Sigmoid colon (tissue), 7 donors: ENCODE measurements at places on chromosomes 11 and 22. TPM values are rescaled to one million over a fixed set of nuclear protein-coding genes. Genes with fewer than 3 reads are reported as not detected.

OR5A1 gene
- not detected for total RNA-seq

BCO2 gene
- total RNA-seq = 16.9 TPM

GGTLC2 gene
- not detected for total RNA-seq

CXCR5 gene
- not detected for total RNA-seq

TRIM34 gene
- 4.9 TPM for total RNA-seq

ACR gene
- not detected for total RNA-seq

VSIG10L2 gene
- 0.68 TPM for total RNA-seq

- no peak for DNase-seq
- H3K36me3 ChIP-seq = peaks cover 1% of the 10 kb centered on the region
- peaks cover 14% of the 10 kb centered on the region for H3K4me1 ChIP-seq
- peak overlapping the region; percentile 83 for H3K27ac ChIP-seq
- H3K4me3 ChIP-seq = no peak overlapping the region
Observed at GRCh38 chr22:23147617-23148387, 2.5 kb downstream of the RAB36 start.

DNA sequence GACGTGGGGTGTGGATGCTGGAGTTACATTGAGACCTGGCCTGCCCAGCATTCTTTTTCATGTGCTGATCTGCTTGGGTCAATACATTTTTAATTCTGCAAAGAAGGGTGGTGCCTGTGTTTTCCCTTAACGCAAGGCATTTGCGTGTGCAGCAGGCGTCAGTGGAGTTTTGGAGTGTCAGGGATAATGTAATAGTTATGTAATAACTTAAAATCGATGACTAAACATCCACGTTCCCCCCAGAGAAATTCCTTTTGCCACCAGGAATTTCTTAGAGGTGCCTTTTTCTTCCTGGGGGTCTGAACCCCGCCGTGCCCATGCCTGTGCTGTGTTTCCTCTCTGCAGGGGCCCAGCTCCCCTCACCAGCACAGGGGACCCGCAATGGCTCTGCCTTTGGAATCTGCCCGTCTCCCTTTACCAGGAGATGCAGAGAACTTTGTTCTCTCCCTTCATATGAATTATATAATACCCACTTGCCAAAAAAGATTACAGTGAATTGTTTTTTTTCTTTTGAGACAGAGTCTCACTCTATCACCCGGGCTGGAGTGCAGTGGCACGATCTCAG, 62.6 kb downstream of the TBC1D22A start:
- no peak for DNase-seq
- no peak overlapping the region for H3K4me3 ChIP-seq
- peaks cover 23% of the 10 kb centered on the region for H3K4me1 ChIP-seq
- H3K36me3 ChIP-seq = no peaks in the 10 kb centered on the region
- no peaks in the 10 kb centered on the region for H3K27me3 ChIP-seq

- H3K4me1 ChIP-seq = no peaks in the 10 kb centered on the region
- H3K27me3 ChIP-seq = no peaks in the 10 kb centered on the region
- no peak overlapping the region for H3K27ac ChIP-seq
- no peaks in the 10 kb centered on the region for H3K36me3 ChIP-seq
- DNase-seq = no peak
- no peak overlapping the region for H3K4me3 ChIP-seq
Observed at GRCh38 chr11:58647141-58647699, 24.8 kb downstream of the CNTF start.

DNA sequence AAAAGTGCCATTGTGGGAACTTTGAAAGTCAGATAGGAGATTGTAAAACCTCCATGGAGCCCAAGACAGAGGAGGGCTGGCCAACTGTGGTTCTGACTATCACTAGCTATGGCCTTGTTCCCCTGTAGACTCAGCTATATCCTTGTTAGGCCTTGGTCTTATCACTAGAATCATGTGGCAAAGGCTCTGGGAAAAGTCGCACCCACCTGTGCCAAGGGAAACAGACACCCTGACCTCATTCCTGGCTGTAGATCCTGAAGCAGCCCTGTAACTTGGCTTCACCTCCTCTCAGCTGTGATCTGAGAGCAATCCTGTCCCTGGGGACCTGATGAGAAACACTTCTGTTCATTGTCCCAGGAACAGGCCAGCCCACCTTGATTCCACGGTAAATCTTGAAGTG, 566.2 kb downstream of the TMEM135 start:
- no peaks in the 10 kb centered on the region for H3K27me3 ChIP-seq
- H3K4me3 ChIP-seq = no peak overlapping the region
- DNase-seq = no peak
- H3K36me3 ChIP-seq = no peaks in the 10 kb centered on the region
- H3K4me1 ChIP-seq = no peaks in the 10 kb centered on the region
- no peak overlapping the region for H3K27ac ChIP-seq

DNA sequence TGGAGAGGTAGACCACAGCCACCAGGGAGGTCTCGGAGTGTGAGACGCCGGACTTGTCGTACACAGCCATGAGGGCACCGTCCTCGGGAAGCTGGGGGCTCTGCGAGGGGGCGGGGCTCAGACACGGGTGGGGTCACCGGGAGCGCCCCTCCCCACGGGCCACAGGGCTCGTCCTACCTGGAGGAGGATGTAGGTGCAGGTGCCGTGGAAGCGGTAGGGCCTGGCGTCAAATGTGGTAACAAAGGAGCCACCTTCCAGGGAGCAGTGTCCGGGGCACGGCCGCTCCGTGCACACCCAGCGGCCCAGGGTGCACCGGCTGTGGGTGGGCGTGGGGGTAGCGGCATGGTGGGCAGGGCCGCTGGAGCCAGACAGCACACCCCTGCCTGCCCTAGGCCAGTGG, 7.5 kb downstream of the MUC6 start:
- H3K4me1 ChIP-seq = no peaks in the 10 kb centered on the region
- DNase-seq = no peak
- no peak overlapping the region for H3K27ac ChIP-seq

DNA sequence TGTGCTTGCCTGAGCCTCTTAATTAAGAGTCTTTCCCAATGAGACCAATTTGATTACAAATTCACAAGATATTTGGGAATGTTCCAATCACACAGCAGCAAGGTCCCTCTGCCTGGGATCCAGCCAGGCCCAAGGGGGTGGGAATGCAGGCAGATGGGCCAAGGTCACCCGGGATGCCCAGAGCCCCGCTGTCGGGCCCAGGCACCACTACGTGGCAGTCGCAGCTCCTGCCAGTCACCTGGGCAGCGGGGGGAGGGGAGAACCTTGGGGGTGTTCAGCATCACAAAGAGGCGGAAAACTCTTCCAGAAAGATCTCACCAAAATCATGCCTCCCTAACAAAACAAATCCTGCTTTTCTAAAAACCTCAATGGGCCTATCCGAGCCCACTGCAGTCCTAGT, 30.9 kb downstream of the PPM1F start:
- H3K27me3 ChIP-seq = no peaks in the 10 kb centered on the region
- no peak overlapping the region for H3K4me3 ChIP-seq
- no peaks in the 10 kb centered on the region for H3K4me1 ChIP-seq
- no peak for DNase-seq
- no peak overlapping the region for H3K27ac ChIP-seq

- no peaks in the 10 kb centered on the region for H3K36me3 ChIP-seq
- no peak overlapping the region for H3K4me3 ChIP-seq
- no peak overlapping the region for H3K27ac ChIP-seq
Observed at GRCh38 chr11:13287036-13287435, 9.4 kb downstream of the BMAL1 start.

DNA sequence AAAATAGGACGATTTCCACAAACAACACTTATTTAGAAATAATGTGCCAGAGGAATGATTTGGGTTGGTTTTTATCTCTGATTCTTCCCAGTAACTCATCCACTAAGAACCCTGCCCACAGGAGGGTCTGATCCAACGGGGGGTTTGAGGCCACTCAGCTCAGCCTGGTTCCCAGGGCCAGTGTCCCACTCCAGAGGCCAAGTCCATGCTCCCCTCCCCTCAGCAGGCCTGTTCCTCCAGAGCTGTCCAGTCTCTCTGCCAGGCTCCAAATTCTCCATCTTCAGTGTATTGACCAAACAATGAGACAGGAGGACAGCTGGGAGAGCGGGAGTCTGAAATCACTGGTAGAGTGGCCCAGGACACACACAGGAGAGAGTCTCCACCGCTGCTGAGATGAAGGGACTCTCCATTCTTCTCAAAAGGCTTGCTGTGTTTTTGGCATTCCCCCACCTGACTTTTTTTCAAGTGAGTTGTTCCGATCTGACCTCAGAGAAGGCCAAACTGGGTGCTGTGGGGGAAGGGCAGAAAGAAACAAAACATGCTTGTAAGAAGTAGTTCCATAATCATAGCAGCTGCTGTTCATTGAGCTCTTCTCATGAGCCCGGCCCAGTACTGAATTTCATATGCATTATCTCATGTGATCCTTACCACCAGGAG, 17.6 kb upstream of the SCN2B start:
- no peaks in the 10 kb centered on the region for H3K27me3 ChIP-seq
- no peak overlapping the region for H3K4me3 ChIP-seq
- no peak for DNase-seq
- peak overlapping the region; percentile 67 for H3K27ac ChIP-seq

DNA sequence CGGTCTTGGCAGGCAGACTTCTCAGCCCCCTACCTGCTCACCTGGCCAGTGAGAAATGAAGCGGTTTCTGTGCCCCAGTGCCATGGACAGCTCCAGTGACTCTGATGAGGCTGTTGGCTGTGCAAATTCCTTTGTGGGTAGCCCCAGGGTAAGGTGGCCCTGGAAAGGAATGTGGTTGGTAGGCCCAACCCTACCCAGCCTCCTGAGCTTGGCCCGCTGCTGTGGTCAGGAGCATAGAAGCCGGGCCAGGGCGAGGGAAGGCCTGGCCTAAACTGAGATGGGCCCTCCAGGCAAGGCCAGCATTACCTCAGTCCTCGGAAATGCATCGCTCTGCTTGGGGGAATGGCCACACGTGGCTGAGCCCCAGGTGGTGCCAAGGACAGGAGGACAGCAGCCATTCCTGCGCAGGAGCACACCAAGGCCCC, 16.9 kb downstream of the DAGLA start:
- no peak for DNase-seq
- H3K27me3 ChIP-seq = no peaks in the 10 kb centered on the region
- H3K4me1 ChIP-seq = peaks cover 86% of the 10 kb centered on the region

- H3K4me1 ChIP-seq = no peaks in the 10 kb centered on the region
- no peak for DNase-seq
- no peaks in the 10 kb centered on the region for H3K36me3 ChIP-seq
- no peak overlapping the region for H3K4me3 ChIP-seq
- no peak overlapping the region for H3K27ac ChIP-seq
- no peaks in the 10 kb centered on the region for H3K27me3 ChIP-seq
Observed at GRCh38 chr11:29214833-29215232, 802.0 kb downstream of the KCNA4 start.

DNA sequence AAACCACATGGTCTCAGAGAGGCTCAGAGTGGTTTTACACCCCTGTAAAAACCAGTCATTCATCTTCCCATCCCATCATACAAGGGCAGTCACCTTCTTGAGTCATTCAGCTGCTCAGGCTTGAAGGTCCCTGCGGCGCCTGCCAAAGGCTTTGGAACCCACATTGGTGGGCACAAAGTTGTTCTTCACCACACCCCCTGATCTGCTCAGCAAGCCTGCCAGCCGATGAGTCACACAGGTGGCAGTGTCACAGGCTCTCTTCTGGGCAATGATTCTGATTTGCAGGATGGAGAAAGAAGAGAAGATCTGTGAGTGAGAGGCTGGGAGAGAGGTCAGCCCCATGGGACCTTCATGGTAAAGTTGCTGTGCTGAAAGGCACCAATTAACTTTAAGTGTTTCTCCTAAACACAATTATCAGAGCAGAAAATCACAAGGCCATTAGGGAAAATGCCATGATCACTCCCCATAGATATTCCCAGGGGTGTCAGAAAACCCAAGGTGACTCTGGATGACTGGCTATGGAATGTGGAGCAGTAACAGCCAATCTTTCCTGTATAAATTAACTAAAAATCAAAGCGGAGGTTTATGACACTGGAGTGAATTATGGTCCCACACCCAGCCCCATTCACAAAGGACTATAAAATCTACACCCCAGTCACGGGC, 4.4 kb downstream of the CALCA start:
- peaks cover 33% of the 10 kb centered on the region for H3K27me3 ChIP-seq
- H3K27ac ChIP-seq = no peak overlapping the region
- H3K4me1 ChIP-seq = peaks cover 8% of the 10 kb centered on the region
- DNase-seq = no peak
- no peaks in the 10 kb centered on the region for H3K36me3 ChIP-seq

- peaks cover 40% of the 10 kb centered on the region for H3K4me1 ChIP-seq
- H3K36me3 ChIP-seq = no peaks in the 10 kb centered on the region
- H3K27me3 ChIP-seq = no peaks in the 10 kb centered on the region
- H3K27ac ChIP-seq = no peak overlapping the region
- no peak overlapping the region for H3K4me3 ChIP-seq
Observed at GRCh38 chr11:86745571-86745970, 54.8 kb upstream of the PRSS23 start.

DNA sequence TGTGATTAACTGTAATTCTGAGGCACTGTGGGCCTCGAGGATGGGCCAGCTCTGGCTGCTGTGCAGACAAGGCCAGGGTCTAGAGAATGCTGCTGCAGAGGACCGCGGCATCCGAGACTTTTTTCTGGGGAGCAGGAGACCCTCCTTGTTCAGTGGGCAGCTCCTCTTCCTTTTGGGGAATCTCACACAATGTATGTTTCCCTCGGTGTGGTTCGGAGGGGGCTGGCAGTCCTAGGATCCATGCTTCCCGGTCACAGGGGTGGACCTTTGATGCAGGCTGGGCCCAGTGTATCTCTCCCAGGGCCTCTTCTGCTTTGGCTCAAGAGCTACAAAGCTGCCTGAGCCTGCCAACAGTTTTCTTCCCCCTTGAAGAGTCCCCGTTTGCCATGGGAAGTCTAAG, 31.5 kb downstream of the MYEOV start:
- H3K36me3 ChIP-seq = no peaks in the 10 kb centered on the region
- H3K27me3 ChIP-seq = no peaks in the 10 kb centered on the region
- no peaks in the 10 kb centered on the region for H3K4me1 ChIP-seq
- H3K4me3 ChIP-seq = no peak overlapping the region
- H3K27ac ChIP-seq = no peak overlapping the region
- DNase-seq = peak; percentile 18

- no peak for DNase-seq
- no peak overlapping the region for H3K4me3 ChIP-seq
- no peak overlapping the region for H3K27ac ChIP-seq
- H3K36me3 ChIP-seq = no peaks in the 10 kb centered on the region
- H3K4me1 ChIP-seq = peaks cover 12% of the 10 kb centered on the region
Observed at GRCh38 chr11:10139143-10139542, 154.9 kb downstream of the SBF2 start.

DNA sequence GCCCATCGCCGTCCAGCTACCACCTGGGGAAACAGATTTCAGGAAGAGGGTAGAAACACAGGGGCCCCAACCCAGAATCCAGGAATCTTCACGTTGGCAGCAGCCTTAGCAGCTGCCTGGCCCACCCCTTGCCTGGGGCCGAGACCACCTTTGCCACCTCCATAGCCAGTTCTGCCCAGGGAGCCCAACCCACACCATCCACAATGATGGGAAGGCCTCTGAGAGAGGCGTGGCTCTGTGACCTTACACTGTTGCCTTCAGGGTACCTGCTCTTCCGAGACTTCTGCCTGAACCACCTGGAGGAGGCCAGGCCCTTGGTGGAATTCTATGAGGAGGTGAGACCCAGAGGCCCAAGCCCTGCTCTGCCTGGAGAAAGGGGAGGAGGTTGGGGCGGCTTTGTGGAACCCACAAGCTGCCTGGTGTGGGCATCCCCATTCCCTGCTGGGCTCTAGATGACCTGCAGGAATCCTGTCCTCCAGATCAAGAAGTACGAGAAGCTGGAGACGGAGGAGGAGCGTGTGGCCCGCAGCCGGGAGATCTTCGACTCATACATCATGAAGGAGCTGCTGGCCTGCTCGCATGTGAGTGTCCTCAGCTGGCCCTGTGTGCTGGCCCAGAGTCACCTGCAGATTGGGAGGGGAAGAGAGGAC, 10.0 kb upstream of the ANKRD13D start:
- H3K36me3 ChIP-seq = peaks cover 49% of the 10 kb centered on the region
- no peaks in the 10 kb centered on the region for H3K27me3 ChIP-seq
- H3K27ac ChIP-seq = peak overlapping the region; percentile 84
- H3K4me3 ChIP-seq = no peak overlapping the region

GRCh38 chr11:216081-216974, 8.8 kb downstream of the RIC8A start:
- no peaks in the 10 kb centered on the region for H3K27me3 ChIP-seq
- DNase-seq = peak; percentile 46
- no peak overlapping the region for H3K27ac ChIP-seq
- H3K36me3 ChIP-seq = peaks cover 32% of the 10 kb centered on the region
- no peak overlapping the region for H3K4me3 ChIP-seq
